NCI-H2029 treated with DMSO at 0.1 percent for 48 hours (cell line): ENCODE measurements at places on chromosomes 6 and 20.
A peak's percentile ranks its signal among the peaks of the same experiment; 100 is the strongest.

DNA sequence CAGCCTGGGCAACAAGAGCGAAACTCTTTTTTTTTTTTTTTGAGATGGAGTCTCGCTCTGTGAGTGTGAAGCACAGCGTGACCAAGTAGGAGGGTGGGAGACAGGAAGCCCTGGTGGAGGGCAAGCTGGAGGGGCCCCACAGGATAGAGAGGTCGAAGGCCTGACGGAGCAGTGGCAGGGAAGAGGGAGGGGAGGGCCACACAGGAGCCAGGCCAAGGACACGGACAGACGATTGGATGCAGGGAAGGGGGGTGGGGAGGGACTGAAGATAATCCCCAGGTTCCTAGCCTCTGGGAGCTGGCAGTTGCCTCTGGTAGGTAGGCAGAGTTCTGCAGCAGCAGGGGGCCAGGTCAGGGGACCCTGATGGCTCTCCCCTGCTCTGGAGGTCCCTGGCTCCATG lies 10.8 kb upstream of the GUCA1A start:
- no peak for DNase-seq

GRCh38 chr6:121158438-121158837 lies 175.8 kb downstream of the TBC1D32 start:
- DNase-seq: no peak

DNA sequence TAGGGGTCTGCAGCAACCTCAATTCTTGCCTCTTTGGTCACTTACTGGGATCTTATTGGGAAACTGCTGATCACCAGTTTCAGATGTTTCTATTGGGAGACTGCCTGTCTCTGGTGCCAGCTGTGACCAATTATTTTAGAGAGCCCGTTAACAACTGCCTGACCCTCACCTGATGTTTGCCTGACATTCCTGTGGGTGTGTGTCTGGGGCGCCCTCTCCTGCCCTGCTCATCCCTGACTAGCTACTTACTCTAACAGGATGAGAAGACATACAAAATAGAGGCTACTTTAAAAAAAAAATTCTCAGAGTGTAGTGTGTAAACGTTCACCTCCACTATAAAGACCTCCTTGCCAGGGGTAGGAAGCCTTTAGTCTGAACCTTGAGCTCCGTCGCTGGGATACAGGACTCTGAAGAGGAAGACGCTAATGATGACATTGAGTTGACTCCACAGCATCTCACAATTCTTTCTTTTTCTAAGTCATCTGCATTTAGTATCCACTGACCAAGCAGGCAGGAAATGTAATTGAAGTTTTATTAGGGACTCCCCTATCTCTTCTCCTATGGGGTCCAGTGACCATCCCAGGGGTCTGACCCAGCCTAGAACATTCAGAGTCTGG lies 54.6 kb upstream of the DDR1 start:
- no peak for DNase-seq

GRCh38 chr6:32637219-32637880 lies at the start of gene HLA-DQA1:
Gene HLA-DQA1 (plus strand): TSS chr6:32637406. CDS start chr6:32637459, 53 bp downstream.
- no peak for DNase-seq

- no peak for DNase-seq
Measured at GRCh38 chr6:168032005-168032760, 34.7 kb downstream of the KIF25 start.

DNA sequence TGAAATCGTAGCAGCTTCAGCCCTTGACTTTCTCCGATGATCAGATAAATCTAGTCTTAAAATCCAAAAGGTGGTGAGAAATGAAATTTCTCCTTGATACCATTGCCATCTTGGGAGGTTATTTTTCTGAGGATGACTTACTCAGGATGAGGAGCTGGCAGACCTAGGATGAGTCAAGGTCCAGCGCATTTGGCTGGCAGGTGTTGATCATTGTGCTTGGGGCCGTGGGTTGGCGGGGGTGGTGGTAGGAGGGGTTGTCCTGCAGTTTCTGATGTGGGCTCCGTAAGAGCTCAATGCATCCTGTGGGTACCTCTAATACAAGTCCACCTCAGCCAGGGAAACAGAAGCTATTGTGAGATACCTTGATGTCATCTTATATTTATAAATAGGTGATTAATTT lies 148.3 kb upstream of the SCGN start:
- DNase-seq: no peak

DNA sequence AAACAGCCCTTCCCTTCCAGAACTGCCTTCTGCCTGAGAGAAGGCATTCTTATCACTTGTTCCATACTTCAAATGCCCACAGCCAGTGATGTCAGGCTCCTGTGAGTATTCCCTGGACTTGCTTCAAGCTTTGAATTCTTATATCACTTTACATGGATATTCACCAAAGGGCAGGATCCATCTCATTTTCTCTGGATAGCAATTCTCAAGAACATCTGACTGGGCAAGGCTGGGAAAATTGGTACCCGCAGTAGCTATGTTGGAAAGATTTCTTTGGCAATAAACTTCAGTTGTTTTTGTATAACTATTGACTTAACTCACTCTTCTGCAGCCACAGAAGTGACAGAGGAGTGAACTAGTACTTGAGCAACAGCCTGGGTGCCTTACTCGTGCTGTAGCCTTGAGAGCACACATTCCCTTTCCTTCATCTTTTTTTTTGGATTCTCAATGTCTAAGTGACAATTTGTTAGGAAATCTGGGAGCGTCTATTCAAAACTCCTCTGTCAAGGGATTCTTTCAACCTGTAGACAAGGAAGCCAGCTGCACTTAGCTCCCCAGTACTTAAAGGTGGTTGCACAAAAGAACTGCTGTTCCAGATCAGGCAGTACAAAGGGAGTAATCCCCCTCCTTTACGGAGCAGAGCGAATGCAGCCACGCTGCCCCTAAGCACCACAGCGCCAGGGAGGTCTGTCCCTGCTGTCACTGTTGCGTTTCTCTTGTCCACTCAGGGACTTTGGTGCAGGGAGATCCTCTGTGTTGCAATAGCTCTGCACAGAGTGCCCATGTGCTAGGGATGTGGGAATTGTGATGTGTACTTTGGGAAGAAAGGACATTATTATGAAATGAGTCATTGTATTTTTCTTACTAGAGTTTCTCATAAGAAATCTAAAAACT lies 69.6 kb downstream of the JAG1 start:
- DNase-seq: no peak

DNA sequence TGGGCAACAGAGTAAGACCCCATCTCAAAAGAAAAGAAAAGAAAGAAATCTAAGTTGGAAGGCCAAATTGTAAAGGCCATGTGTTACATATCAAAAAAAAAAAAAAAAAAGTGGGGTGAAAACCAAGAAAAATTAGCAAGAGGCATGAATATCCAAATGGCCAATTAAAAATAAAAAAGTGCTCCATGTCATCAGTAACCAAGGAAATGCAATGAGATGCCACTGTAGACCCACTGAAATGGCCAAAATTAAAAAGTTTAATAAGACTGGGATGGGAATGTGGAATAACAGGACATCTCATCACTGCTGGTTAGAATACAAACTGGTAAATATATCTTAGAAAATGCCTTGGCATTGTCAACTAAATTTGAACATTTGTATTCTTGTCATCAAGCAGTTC lies 30.1 kb upstream of the BCLAF1 start:
- no peak for DNase-seq

GRCh38 chr6:126803769-126804168 lies 314.7 kb upstream of the RSPO3 start:
- DNase-seq: no peak

- no peak for DNase-seq
Measured at GRCh38 chr6:117327149-117328004, 62.0 kb downstream of the VGLL2 start.

- no peak for DNase-seq
Measured at GRCh38 chr6:100809346-100809745, 71.8 kb downstream of the ASCC3 start.

DNA sequence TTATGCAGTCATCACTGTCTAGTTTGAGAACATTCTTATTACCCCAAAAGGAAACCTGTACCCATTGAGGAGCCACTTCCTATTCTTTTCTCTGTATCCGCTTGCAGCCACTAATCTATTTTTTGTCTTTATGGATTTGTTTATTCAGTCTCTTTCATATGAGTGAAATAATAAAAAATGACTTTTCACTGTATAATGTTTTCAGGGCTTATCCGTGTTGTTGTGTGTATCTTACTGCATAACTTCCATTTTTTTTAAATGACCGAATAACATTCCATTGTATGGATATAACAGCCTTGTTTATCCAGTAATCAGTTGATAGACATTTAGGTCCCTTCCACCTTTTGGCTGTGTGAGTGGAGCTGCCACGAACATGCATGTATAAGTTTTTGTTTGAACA lies 86.6 kb downstream of the ZFAND3 start:
- DNase-seq: no peak

DNA sequence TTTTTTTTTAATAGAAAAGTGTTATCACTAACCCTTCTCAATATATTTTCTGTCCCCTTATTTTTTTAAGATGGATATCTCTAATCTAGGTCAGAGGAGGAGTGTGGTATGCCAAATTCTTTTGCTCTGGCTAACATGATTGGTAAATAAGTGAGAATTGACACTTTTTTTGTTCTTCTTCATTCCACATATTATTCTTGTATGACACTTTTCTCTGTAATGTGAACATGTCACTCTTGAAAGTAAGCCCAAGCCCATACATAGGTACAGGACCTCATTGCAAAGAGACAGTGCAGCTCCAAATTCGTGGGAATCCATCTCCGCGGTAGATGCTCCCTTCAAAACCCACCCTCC lies 142.5 kb upstream of the TCF21 start:
- DNase-seq: no peak

DNA sequence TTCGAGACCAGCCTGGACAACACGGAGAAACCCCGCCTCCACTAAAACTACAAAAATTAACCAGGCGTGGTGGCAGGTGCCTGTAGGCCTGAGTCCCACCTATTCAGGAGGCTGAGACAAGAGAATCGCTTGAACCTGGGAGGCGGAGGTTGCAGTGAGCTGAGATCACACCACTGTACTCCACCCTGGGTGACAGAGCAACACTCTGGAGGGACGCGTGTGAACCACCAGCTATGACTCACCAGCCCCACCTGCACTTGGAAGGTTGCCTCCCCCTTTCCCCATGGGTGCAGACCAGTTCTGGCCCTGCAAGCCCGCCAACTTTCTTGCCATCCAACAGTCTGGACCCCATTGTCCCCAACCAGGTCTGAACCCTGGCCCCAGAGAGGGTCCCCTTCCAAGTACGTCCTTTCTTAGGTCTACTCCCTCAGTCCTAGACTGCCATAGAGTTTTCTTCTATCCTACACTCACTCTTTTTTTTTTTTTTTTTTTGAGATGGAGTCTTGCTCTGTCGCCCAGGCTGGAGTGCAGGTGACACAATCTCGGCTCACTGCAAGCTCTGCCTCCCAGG lies 29.2 kb downstream of the ATP9A start:
- no peak for DNase-seq

GRCh38 chr20:10639077-10639736 lies 34.6 kb downstream of the JAG1 start:
- DNase-seq: no peak

DNA sequence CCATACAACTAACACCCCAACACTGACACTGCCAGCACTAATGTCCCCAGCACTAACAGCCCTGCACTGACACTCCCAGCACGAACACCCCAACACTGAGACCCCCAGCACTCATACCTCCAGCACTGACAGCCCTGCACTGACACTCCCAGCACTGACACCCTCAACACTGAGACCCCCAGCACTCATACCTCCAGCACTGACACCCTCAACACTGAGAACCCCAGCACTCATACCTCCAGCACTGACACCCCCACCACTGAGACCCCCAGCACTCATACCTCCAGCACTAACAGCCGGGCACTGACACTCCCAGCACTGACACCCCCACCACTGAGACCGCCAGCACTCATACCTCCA lies 57.2 kb downstream of the ERMARD start:
- no peak for DNase-seq

- no peak for DNase-seq
Measured at GRCh38 chr20:17610566-17611289, 40.9 kb downstream of the DSTN start.

DNA sequence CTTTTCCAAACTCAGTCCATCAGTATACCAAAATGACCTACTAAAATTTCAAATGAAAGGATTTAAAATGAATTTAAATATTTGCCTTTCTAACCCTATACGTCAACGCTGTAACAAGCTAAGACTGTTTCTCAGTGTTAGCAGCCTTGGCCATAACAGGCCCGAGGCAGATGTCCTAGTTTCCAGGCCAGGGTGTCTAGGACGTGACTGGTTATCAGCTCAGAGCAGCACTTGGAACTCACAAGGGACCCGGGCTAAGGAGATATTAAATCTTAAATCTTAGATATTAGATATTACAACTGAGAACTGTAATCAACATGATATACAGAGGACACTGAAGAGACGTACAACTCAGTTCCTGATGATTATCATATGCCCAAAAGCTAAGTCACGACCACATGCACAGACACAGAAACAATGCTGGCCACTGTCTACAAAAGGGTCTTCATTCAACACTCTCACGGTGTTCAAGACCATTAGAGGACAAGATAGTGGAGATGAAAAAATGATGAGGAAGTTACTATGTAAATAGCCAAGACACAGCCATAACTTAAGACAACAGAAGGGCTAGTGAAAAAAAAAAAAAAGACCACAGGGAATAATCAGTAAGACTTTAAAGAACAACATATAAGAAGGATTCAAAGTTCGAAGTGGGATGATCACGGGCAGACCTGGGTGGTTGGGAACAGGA lies at the start of gene CLDN20:
TSS of gene CLDN20 (plus strand) at position 641 of the 691 bp plus-strand sequence. CDS start 11,707 bp downstream, outside the sequence.
- no peak for DNase-seq

- DNase-seq: peak; percentile 19
Measured at GRCh38 chr6:17580518-17581048, 19.5 kb upstream of the FAM8A1 start.

- DNase-seq: no peak
Measured at GRCh38 chr6:75044846-75045245, 161.0 kb downstream of the COL12A1 start.
